ENCODE measurements at places on chromosomes 6 and 20.

DNA sequence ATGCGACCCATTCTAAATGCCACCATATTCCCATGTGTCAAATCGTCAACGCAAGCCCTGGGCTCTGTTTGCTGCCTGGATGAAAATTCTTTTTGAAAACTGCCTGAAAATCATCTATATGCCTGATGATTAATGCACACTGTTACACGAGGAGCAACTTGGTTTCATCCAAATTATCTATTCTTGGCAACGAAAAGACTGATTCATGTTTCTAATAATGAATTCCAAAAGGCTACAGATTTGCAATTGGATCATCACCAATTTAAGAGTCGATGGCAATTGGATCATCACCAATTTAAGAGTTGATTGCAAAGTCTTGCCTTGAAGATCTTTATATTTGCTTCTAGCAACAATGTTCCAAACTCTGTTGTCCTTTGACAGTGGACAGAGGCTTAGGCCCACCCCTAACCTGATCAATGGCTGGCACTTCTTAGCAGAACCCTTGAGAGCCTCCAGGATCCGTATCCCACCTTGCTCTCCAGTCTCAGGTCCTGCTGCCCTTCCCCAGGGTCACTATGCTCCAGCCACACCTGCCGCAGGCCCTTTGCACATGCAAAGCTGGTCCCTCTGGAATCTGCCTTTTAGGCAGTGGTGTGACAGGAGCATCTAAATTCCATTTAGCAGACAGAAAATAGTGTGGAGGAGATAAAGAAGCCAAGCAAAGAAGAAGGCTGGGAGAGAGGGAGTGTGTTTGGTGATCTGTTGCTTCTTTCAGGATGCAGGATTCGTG, 460.9 kb upstream of the SULF2 start:
- no peak for DNase-seq

- DNase-seq: no peak
These were observed 28.7 kb downstream of the SAYSD1 start for GRCh38 chr6:39086294-39086693.

- no peak for DNase-seq
These were observed 517.0 kb downstream of the BTBD3 start for GRCh38 chr20:12434672-12435071.

GRCh38 chr6:126718600-126719327, 378.8 kb downstream of the CENPW start:
- no peak for DNase-seq

- DNase-seq: no peak
These were observed 18.3 kb downstream of the GHRH start for GRCh38 chr20:37243076-37243936.

GRCh38 chr6:3698021-3698420, 53.5 kb downstream of the PXDC1 start:
- DNase-seq: no peak

GRCh38 chr6:116883005-116883404, 6.0 kb downstream of the RFX6 start:
- DNase-seq: no peak

GRCh38 chr6:87837444-87837843, 135.4 kb upstream of the AKIRIN2 start:
- DNase-seq: no peak

DNA sequence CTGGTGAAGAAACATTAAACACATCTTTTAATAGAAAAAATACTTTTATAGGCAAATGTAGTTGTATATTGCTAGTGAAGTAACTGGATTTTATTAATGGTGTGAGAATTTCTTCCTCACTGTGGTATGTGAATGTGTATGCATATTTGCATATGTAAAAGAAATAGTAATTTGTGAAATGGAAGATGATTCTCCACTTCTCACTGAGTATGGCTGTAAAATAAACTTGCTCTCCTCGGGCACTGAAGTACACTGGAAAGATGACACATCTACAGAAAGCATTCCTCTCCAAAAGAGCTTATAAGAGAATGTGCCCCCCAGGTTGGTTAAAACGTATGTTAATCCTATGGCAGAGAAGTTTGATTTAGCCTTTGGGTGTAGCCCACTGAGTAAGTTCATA, 155.5 kb downstream of the LPA start:
- no peak for DNase-seq

GRCh38 chr6:113529196-113529595, 327.9 kb upstream of the MARCKS start:
- DNase-seq: no peak

GRCh38 chr6:25452031-25452430, 172.9 kb downstream of the CARMIL1 start:
- peak; percentile 67 for DNase-seq

DNA sequence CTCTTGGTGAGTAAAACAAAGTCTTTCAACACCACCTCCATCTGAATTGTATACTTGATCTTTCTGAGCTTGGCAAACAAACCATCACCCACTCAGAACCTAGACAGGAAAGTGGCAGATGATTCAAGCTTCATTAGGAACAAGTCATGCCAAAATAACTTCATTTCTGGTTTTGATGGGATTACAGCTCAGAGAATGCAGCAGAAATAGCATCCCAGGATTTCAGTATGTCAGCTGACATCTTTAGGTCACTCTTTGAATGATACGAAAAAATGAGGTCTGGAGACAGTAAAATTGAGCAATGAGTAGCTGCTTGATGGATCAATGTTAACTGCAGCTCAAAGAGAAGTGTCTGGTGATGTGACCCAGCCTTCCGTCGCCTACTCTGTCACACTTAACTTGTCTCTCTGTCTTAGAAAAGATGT, 92.4 kb downstream of the GJA10 start:
- peak; percentile 45 for DNase-seq

GRCh38 chr20:53708129-53708968, 114.7 kb upstream of the ZNF217 start:
- peak; percentile 45 for DNase-seq

GRCh38 chr20:33267701-33268100, 15.3 kb upstream of the BPIFB1 start:
- DNase-seq: peak; percentile 26

- DNase-seq: no peak
These were observed 70.4 kb upstream of the VGLL2 start for GRCh38 chr6:117194978-117195377.

DNA sequence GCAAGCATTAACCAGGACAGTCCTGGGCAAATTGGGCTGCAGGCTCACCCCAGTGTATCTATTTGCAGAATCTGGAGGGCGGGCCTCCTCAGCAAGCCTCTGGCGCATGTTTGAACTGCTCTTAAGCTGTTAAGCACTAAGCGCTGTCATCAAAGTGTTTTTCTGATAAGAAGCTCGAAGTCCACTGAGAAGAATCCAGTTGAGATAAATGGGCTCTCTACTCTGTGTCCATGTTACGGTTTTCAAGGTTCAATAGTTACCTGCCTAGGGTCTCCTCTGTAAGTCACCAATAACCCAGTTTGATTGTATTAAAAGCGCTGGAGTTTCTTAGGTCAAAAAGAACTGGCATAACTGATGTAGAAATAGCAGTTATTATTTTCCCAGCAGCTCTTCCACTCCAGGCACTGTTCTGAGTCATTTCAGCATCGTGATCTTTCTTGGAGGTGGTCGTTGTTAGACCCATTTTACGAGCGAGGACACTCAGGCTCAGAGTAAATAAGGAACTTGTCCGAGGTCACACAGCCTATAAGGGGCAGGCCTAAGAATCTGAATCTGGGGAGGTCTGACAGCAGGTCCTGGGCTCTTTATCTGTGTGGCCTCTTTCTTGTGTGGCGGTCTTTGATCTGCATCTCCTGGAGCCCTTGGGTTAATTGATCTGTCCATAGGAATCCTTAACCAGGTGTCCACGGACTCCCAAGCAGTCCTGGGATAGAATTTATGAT, 207.4 kb upstream of the ZNF217 start:
- no peak for DNase-seq

GRCh38 chr6:37176268-37177076, 6.5 kb downstream of the PIM1 start:
- DNase-seq: no peak

GRCh38 chr20:17620371-17621228, 50.7 kb downstream of the DSTN start:
- no peak for DNase-seq

DNA sequence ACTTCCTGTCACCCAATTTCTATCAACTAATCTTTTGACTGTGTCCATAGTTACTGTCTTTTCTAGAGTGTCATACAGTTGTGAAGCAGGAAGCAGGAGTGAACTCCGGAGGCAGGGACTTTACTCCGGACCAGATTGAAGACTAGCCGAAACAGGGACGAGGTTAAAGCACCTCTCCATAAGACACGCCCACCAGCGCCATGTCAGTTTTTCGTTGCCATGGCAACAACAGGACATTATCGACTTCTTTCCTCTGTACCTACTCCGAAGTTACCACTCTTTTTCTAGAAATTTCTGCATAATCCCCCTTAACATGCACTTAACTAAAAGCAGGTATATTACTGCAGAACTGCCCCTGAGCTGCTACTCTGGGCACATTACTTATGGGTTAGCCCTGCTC, 25.2 kb downstream of the TRIM38 start:
- DNase-seq: no peak

GRCh38 chr20:16624106-16624505, 50.9 kb upstream of the KIF16B start:
- DNase-seq: no peak

GRCh38 chr6:25053875-25054371, 118.2 kb upstream of the RIPOR2 start:
- no peak for DNase-seq

- no peak for DNase-seq
These were observed 229.9 kb downstream of the BCAS1 start for GRCh38 chr20:53840532-53840931.

- DNase-seq: no peak
These were observed 5.5 kb downstream of the LRRN4 start for GRCh38 chr20:6048391-6048790.

DNA sequence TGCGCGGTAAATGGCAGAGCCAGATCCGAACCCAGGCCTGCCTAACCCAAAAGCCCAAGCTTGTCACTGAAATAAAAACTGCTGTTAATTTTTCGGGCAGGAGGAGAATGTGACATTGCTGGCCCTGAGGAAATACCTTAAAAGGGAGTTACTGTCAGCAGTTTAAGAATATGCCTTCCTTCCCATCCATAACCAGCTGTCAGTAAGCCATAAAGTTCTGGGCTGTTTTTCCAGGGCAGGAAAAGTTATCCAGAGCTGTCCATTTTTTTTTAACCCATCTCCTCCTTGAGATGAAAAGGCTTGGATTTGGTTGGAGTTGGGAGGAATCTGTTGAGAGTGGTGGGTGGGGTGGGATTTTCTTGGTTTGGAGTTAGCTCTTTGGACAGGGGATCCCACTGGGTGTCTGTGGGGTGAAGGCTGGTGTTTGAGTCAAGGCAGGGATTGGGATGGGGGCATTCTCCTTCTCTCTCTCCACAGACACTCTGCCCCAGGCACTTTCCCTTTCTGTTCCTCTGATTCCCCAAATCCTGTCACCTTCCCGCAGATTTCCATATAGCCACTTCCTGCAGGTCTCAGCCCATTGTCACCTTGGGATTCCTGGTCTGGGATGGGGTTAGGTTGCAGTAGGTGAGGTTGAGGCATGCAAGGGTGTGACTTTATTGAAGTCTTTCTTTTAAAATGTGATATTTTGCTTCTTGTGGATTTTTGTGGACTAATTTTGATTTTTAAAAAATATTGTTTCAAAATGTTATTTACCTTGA, 4.3 kb upstream of the KCNG1 start:
- no peak for DNase-seq

GRCh38 chr6:133426038-133426437, 184.9 kb downstream of the EYA4 start:
- DNase-seq: no peak

- DNase-seq: no peak
These were observed 148.7 kb downstream of the DOK5 start for GRCh38 chr20:54623991-54624569.

DNA sequence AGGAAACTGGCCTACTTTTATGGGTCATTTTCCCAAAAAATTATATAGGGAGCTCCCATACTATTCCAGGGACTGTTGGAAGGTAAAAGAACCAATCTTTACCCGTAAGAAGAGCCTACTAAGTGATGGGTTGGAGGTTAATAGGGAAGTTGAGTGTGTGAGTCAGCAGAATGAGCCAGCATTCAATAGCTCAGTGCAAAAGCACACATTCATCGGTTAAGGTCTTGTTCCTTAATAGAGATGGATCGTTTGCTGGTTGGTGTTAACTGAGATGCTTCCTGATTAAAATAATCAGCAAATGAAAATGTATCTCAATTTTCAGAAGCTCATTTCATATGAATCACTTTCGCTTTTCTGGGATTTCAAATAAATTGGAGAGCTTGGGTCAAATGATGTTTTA, 115.3 kb upstream of the MRPS10 start:
- DNase-seq: peak; percentile 27

DNA sequence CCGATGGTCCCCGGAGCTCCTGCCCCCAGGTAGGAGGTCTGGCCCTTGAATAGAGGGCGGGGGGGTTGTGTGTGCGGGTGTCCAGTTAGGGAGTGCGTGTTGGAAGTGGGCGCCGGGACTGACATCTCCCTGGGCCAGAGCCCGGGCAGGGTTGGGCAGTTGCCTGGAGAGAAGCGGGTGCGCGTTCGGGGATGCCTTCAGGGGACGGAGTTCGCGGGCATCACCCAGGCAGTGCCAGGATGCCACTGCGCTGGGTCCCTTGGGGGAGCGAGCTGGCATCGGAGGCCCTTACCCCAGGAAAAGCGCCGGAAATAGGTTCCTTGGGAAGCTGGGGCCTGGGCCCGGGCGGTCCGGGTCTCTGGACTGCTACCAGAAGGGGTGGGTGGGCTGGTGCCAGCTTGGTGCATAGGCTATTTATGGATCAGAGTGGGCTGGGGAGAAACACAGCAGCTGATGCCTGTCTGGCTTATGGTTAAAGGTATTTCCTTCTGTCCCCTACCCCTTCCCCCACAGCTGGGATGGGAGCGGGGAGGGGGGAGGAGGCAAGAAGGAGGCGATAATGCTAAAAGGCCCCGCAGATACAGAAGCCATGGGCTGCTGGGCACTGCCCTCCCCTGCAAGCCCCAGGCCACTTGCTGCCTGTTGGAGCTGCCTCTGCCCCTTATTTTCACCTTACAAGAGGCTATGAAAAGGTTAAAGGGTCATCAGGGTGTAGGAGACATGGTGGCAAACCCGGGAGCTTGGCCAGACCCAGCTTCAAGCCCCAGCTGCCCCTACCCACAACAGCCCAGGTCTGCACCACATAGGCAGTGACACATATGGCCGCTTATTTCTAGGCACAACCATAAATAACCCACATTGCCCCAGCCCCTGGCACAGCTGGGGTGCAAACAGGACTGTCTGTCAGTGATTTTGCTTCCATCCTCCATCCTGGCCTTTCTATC, 638 bp downstream of the PACSIN1 start:
- no peak for DNase-seq

DNA sequence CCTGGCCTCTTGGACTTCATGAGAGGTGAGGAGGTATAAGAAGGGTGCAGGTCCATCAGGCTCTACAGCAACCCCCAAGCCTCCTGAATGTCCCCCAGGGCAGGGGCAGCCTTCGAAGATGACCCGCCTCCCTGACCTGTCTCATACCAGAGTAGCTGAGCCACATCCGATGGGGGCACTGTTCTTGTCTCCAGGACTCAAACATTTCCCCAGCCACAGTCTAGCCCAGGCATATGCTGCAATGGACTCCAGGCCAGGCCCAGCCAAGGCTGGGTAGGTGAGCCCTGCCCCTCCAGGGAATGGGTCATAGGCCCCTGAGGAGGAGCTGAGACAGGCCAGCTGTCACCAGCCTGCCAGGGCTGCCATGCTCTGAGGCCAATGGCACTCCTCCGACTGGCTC, 65.3 kb downstream of the BANF2 start:
- DNase-seq: no peak
